ENCODE measurements at places on chromosomes 2 and 18.
A peak's percentile ranks its signal among the peaks of the same experiment; 100 is the strongest.

- DNase-seq = peak; percentile 50
Observed at GRCh38 chr2:129717560-129718130, 261.8 kb upstream of the RAB6C start.

DNA sequence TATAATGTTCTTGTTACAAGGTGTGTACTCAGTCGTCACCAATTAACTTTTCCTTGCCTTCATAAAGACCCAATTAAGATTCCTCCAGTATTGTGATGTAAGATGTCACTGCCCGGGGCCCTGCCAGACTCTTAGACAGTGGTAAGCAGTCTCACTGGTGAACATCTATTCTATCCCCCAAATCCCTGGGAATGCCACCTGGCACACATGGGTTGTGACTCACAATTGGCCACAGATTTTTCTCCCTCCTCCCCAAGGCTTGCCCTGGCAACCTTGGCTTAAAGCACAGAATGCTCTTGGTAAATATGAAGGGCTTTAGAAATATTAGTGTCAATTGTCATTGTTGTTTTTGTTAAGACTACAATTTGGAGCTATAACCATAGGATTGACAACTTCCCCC lies 287.9 kb downstream of the ETAA1 start:
- DNase-seq = no peak

- DNase-seq = no peak
Observed at GRCh38 chr2:25255745-25256487, 85.8 kb downstream of the DNMT3A start.

GRCh38 chr2:240365971-240366471 lies 69.4 kb upstream of the GPC1 start:
- no peak for DNase-seq

GRCh38 chr2:112260295-112260625 lies 5.4 kb upstream of the ZC3H8 start:
- no peak for DNase-seq

DNA sequence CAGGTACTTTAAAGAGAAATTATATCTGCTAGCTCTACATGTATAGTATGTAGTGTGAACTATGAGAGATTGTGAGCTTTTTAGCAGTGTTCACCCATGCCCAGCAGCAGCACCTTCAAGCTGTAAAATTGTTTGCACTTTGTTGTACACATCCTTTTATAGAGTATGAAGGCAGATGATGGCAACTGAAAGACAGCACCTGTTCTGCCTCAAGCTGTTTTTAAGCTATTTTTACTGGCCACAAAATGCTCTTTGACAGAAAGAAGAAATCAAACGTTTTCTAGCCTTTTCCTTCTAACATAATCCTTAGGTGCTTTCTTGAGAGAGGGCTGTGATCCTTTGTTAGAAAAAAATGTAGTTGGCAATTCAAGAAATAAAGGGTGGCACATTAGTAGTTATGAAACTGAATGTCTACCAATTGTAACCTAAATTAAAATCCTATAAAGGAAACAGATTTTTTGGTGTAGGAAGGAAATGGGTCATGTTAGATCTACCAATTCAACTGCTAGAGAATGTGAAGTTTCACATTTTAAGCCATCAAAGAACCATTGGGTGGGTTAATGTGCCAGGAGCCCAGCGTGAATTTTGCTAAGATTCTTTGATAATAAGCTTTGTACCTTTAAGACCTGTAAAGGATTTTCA lies 59.5 kb downstream of the R3HDM1 start:
- DNase-seq = no peak

DNA sequence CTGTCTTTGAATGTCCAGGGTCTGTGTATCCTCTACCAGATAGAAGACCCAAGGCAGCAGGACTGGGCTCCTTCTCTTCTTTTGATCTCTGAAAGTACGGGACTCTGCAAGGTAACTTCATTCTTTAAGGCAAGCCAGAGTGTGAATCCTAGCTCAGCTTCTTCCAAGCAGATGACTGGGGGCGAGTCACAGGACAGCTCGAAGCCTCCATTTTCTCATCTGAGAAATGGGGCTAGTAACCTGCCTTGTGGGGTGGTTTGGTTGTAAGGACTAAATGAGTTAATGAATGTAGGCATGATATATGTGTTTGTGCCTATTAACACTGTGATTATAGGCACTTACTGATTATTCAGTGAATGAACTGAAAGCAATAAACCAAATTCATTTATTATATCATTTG lies 46.7 kb downstream of the DGKD start:
- no peak for DNase-seq

- DNase-seq = no peak
Observed at GRCh38 chr2:181163691-181164090, 183.3 kb downstream of the UBE2E3 start.

- no peak for DNase-seq
Observed at GRCh38 chr2:17245906-17246305, 272.3 kb downstream of the RAD51AP2 start.

DNA sequence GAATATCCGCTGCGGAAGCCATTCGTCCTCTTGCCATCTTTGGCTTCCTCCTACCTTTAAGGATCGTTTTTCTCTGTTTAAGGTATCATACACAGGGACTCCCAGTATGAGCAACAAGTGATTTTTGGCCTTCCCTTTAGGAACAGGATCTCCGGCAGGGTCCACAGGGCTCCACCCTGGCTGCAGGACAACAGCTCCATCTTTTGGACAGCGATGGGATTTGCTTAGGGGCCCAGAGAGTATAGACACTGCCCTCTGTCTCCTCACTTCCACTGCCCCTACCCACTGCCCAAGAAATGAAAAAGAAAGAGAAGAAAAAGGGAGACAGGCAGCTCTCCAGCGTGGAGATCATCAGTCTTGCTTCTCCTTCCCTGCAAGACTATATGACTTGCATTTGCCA lies 224.5 kb downstream of the UXS1 start:
- no peak for DNase-seq

- no peak for DNase-seq
Observed at GRCh38 chr2:6676776-6677175, 188.9 kb downstream of the CMPK2 start.

- peak; percentile 18 for DNase-seq
Observed at GRCh38 chr2:158325031-158325781, 131.3 kb downstream of the CCDC148 start.

DNA sequence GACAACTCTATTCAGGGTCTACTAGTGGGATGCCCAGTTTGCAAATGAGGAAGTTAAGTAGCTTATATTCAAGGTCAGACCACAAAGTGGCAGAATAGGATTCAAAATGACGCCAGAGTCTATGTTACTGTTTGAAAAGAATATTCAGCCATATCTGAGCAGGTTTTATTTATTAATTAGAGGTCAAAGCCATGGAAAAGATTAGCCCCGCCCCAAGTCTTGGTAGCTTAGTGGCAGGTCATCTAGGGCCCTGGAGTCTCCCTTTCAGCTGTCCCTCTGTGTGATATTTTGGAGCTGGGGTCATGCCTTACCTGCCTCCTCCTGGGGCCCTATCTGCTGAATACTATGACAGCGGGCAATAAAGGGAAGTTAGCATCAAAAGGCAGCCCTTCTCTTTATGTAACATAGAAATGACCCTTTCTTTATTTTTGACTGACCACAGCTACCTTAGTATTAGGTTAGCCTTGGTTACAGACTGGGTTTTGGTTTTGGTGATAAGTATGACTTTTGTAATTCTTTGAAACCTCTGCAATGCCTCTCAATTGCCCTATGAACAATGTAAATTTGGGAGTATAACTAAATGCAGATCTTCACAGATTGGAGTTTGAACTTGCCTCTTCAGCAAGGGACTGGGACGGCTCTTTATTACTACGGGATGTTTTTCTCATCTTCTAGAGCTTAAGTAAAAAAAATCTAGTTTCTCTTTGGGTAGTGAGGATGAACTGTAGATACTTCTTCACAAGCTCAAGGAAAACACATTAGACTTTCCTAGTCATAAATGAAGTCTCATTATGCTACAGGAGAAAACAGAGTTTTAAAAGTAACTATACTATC lies 153.0 kb upstream of the ITGA4 start:
- DNase-seq = no peak

GRCh38 chr18:61597316-61597715 lies 264.1 kb downstream of the CDH20 start:
- no peak for DNase-seq

DNA sequence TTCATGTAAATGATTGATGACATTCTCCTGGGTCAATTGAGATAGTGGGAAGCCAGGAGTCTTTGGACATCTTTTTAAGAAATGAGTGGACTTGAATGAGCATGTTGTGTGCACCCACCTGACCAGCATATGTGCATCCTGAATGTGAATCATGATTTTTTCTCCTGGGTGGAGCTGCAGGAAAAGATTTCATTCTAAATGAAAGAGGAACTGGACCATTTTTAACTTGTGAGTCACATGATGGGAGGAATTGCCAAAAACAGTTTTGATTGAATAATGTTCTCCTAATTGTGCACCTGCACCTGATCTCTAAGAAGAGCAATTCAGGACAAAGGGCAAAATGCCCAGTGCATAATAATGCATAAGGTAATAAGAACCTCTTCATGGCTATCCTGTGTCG lies 32.3 kb downstream of the COPS8 start:
- DNase-seq = no peak

GRCh38 chr2:152099367-152100050 lies 665 bp upstream of the CACNB4 start:
- peak; percentile 56 for DNase-seq

DNA sequence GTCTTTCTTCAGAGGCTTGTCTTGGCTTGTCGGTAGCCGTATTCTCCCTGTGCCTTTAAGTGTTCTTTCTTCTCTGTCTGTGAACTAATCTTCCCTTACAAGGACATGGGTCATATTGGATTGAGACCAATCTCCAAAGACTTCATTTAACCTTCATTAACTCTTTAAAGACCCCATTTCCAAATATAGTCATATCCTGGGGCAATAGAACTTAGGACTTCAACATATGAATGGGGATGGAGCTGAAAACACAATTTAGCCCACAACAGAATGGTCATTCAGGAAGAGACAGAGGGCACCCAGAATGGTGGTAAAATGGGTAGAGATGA lies 82.1 kb upstream of the TANK start:
- DNase-seq = no peak
